Activated CD8-positive, alpha-beta memory T cell treated with anti-CD3 and anti-CD28 coated beads, Interleukin-2, amount 50 U/mL, for 4 hours (primary cell): ENCODE measurements at places on chromosomes 12 and 14.
A peak's percentile ranks its signal among the peaks of the same experiment; 100 is the strongest.

- DNase-seq: no peak
Observed at GRCh38 chr12:70190262-70191010, 52.8 kb upstream of the CNOT2 start.

DNA sequence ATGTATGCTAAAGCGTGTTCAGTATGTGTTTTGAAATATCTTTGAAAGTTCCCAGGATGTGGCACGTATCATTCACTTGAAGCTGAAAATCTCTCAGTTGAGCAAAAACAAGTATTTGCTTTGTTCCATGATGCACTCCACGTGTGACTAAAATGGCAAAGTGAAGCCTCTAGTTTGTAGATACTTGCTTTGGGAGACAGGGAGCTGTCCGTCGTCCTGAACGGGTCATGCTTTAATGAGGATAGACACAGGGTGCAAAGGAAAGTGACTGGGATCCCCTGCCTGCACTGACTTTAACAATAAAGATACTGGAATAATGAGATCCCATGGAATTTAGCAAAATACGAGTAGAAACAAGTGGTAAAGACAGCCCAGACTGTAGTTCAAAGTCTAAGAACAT, 991.4 kb downstream of the NRXN3 start:
- DNase-seq: no peak

GRCh38 chr12:49369411-49370145, 2.3 kb downstream of the SPATS2 start:
- no peak for DNase-seq

DNA sequence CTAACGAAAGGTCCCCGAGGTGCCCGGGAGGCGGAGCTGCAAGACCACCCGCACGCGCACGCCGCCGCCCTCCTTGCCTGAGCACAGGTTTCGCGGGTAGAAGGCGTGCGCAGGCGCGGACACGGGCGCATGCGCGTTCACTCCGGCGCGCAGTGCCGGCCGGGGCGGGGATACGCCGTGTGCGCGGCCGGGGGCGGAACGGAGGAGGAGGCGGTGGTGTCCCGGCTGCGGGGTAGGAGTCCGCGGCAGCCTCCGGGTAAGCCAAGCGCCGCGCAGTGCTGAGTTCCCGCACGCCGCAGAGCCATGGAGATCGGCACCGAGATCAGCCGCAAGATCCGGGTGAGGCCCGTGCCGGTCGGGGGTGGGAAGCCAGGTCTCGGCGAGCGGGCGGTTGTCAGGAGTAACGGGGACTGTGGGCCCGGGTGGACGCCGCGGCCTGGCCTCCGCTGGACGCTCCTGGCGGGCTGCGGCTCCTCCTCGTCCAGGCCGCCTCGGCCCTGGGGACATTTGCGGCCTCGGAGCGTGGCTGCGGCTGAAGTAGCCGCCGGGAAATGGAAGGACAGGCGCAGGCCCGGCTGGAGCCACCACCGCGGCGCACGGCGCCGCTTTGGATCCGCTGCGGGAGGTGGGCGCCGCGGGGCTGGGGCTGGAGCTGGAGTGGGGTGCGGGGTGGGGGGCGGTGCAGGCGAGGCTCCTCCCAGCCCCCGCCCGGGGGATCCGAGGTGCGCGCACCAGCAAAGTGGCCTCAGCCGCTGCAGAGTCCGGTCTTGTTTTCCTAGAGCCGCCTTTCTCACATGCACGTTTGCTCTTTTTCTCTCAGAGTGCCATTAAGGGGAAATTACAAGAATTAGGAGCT, at the start of gene ZC3H14:
Gene ZC3H14, plus strand, starts transcription at position 207 of the 856 bp plus-strand sequence. Its CDS starts 97 bp downstream, at position 304.
- peak; percentile 88 for DNase-seq

DNA sequence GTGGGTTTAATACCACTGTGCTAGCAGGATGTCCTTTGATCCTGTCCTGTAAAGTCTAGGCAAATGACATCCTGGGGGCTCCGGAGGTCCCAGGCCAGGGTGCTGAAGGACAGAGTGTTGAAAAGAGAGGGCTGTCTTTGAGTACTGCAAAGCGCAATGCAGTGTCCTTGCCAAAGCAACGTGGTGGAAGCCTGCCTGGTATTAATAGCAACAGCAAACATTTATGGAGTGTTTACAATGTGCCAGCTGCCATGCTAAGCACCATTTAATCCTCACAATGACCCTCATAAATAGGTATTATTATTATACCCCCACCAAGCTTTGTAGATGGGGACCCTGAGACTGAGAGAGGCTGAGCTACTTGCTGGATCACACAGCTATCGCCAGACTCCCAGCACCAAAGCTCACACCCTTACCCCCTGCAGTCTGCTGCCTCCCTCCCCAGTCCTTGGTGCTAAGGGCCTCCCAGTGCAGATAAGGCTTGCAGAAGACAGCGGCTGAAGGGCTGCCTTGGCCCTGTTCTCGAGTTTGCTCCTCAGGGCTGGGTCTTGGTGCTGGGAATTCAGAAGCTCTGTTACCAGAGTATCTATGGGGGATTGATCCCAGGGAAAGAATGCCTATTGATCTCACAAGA, 427.7 kb downstream of the FUT8 start:
- DNase-seq: no peak

- no peak for DNase-seq
Observed at GRCh38 chr14:89251061-89251460, 166.0 kb downstream of the FOXN3 start.

- DNase-seq: no peak
Observed at GRCh38 chr12:119399301-119399700, 64.8 kb downstream of the CCDC60 start.

DNA sequence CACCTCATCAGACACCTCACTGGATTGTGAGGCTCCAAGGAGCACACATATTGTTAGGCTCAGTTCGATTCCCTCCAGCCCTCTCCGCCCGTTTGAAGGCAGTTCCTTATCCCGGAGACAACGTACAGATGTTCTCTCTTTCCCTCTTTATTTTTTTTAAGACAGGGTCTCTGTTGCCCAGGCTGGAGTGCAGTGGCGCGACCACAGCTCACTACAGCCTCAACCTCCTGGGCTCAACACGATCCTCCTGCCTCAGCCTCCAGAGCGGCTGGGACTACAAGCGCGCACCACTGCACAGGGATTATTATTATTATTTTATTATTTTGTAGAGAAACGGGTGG, 718 bp upstream of the TROAP start:
- DNase-seq: no peak

- DNase-seq: no peak
Observed at GRCh38 chr14:80456209-80456608, 244.9 kb upstream of the DIO2 start.

- DNase-seq: no peak
Observed at GRCh38 chr14:52240623-52241022, 26.9 kb upstream of the PTGDR start.

DNA sequence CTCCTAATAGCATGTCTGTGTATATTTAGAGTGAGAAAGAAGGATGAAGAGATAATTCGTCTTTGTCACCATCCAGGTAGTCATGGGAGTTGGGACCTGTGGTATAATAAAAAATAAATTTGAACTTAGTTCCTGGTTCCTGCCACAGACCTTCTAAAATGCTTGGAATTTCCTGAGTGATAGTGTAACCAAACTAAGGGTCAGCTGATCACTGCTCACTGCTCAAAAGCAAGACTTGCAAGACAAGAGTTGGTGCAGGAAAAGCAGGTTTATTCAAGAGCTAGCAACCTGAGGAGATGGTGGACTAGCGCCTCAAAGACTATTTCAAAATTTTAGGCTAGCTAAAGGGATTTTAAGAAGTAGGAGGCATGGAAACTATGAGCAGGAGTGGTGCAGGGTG, 19.1 kb downstream of the ANG start:
- no peak for DNase-seq
